ENCODE measurements at places on chromosomes 4 and X.

DNA sequence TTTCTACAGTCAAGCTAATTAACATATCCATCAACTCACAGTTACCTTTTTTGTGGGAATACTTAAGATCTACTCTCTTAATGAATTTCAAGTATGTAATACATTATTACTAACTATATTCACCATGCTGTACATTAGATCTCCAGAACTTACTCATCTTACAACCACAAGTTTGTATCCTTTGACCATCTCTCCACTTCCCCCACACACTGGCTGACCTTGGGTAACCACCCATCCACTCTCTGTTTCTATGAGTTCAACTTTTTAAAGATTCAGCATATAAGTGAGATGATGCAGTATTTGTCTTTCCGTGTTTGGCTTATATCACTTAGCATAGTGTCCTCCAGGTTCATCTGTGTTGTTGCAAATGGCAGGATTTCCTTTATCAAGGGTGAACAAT, 30.5 kb upstream of the MAGED1 start:
- DNase-seq, result no peak

DNA sequence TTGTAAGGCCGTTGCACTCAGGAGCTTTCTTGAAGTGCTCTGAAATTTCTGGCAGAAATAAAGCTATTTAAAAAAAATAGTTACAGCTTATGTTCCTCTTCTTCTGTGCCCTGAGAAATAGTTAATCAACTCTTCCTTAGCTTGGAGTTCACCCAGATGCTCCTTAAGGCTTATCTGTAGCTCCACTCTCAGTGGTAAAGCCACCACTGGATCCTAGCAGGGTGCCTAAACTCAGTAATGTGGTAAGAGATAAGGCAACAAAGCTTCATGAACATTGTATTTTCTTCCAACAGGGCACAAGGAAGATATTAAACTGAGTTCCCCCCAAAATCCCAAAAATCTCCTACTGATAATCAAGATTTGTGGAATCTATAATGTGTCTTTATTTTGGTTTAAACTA, 299.5 kb downstream of the MAPK10 start:
- DNase-seq, result no peak

DNA sequence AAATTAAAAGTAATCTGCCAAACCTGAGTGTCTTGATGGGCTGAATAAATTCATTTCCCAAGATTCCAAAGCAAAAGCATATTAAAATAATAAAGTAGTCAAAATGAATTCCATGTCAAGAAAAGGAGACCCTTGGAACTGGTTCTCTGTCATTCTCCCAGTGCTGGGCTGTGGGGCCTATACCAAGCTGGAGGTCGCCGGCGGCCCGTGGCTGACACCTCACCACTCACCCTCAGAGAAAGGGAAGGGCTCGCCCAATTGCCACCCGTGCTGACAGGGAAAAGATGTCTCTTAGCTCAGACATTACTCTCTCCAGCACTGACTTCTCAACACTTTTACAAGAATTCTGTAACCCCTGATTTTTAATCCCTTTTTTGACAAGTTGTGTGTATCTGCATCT, 51.7 kb downstream of the GATB start:
- DNase-seq, result no peak

- no peak for DNase-seq
Measured at GRCh38 chr4:10703766-10704429, 19.3 kb upstream of the CLNK start.

GRCh38 chr4:113181289-113182007, 132.0 kb downstream of the ANK2 start:
- DNase-seq, result no peak

GRCh38 chr4:180164799-180165198, 2078.4 kb upstream of the TENM3 start:
- no peak for DNase-seq

DNA sequence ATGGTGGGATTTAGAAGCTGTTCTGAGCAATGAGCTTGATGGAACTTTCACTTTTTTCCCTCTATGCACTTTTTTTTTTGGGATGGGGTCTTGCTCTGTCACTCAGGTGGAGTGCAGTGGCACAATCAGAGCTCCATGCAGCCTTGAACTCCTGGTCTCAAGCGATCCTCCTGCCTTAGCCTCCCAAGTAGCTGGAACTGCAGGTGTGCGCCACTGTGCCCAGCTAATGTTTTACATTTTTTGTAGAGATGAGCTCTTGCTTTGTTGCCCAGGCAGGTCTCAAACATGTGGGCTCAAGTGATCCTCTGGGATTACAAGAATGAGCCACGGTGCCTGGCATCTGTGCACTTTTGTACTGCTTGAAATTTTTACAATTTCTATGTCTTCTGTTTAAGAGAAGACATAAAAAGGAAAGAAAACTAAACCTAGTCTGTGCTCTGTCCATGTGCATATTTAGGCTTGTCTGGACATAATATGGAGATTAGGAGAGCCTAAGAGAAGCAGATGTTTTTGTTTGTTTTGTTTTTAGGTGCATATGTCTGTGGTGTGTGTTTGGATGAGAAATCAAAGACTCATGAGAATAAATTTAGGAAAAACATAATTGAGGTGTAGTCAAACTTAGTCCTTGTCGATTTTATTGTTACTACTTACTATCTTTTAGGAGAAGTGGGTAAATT, 16.5 kb downstream of the PDLIM5 start:
- no peak for DNase-seq

GRCh38 chr4:173025131-173025530, 143.5 kb upstream of the GALNT7 start:
- DNase-seq, result peak; percentile 61

GRCh38 chr4:30903502-30904214, 183.5 kb downstream of the PCDH7 start:
- DNase-seq, result peak; percentile 2

DNA sequence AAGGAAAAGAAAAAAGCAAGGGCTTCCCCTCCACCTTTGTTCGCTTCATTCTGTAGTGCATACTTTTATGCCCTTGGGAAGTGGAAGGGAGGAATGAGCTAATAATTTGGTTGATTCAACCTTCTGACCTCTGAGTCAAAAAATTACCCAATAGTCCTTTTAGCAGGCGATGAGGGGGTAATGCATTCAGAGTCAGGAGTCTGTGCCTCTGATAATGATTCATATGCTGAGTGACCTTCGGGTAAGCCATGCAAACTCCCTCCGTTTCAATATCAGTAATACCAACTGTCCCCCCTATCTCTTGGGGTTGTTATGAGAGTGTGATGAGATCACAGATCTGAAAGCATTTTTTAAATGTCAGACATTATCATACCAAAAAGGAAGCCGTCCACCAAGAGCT, 41.6 kb upstream of the ACSL4 start:
- DNase-seq, result peak; percentile 50

DNA sequence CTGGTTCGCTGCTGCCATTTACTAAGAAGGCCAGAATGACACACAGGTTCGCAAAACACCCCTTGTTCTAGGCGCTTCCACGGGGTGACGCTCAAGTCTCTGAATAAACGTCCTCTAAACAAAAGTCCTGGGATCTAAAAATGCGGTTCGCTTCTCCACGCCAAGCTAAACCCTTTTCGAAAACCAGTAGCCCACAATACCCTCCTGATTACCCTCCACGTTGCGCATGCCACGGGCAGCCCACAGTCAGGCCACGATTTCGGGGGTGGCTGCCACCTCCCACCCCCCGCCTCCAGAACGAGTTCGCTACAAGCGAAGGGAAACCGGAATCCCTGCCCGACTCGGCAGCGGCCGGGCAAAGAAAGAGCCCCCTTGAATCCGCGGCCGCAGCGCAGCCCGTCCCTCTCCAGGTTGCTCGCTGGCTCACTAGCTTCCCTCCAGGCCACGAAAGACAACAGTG, 423 bp downstream of the RPL39 start:
- no peak for DNase-seq

- DNase-seq, result peak; percentile 15
Measured at GRCh38 chr4:185470501-185471195, 885 bp downstream of the CCDC110 start.

DNA sequence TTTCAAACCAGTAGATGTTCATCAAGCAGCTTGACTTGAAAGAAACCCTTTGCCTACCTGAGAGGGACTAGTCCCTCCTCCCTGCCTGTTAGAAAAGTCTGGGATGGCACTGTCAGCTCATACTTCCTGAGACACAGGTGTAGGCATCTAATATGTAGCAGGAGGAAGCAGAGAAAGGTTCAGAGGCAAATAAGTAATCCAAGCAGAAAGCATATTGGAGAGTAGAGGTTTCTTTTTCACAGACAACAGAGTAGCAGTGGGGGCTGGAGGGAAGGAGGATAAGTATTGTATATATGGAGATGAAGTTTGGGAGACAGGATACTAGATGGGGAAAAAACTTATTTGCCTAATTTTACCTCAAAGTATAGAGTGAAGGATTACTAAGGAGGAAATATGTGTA, 81.5 kb downstream of the FNIP2 start:
- no peak for DNase-seq

- no peak for DNase-seq
Measured at GRCh38 chrX:104913348-104913747, 307.1 kb downstream of the TEX13A start.

- no peak for DNase-seq
Measured at GRCh38 chrX:132489578-132490419, 961 bp upstream of the MBNL3 start.

DNA sequence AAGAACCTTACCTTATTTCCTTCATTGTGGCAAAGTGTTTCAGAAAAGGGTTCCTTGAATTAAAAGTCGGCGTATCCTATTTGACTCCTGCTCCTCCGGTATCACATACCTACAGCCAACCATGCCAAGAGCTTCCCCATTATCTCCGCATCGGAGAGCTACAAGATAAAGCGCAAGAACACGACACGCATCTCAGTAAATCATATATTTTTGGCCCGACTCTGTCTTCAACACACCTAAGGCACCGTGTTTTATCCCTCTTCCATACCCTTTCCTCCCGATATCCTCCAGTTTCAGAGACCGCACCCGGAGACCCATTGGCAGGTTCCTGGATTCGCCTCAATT, 497 bp upstream of the THAP9 start:
- DNase-seq, result no peak

GRCh38 chr4:32032136-32032672, 1312.0 kb downstream of the PCDH7 start:
- DNase-seq, result no peak

DNA sequence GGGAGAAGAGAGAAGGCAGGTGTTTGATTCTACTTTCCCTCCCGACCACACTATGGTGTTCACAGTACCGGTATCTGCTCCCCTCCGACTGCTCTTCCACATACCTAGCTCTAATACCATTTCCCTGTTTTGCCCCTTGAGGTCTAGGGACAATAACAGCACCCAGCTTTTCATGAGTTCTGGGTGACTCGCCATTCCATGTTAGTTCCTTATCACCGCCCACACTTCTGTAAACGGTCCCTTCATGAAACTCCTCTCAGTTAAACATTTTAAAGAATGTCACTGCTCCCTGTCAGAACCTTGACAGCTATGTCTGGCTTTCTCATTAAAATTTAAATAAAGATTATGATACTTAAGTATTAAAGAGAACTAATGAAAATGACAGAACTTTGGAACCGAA, 136.7 kb downstream of the ADAMTS3 start:
- no peak for DNase-seq

GRCh38 chrX:6930307-6930849, 217.1 kb upstream of the STS start:
- no peak for DNase-seq

DNA sequence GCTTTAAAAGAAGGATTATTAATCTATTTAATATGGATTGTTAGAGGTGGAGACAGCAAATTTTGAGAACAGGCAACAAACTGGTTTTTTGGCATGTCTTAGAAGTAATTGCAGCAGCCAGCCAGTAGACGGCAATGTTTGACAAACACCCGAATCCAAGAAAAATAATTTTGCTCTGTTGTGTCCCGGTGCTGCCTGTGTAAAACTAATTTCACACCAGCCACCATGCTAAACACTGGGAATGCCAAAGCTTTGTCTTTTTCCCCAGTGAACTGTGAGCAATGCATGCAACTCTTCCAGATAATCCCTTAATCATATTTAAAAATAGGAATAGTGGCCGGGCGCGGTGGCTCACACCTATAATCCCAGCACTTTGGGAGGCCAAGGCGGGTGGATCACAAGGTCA, 25.9 kb downstream of the SMIM31 start:
- DNase-seq, result peak; percentile 4

DNA sequence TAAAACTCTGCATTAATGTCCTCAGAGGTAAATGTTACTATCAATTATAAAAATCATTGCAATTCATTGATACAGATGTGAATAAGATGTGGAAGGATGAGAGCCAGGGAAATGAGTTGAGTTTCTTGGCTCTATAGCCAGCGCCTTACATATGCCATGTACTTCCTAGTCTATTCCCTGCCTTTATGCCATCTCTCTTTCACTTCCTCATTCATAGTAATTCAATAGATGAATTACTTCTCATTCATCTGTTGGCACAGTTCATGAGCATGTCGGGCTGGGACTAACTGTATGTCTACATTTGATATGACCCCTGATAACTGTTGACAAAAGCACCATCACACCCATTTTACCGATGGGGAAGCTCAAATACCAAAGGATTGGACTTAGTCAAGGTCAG, 55.7 kb downstream of the LNX1 start:
- DNase-seq, result no peak

GRCh38 chr4:52015366-52015765, 4.8 kb downstream of the LRRC66 start:
- DNase-seq, result no peak

GRCh38 chrX:53716328-53717088, 30.0 kb upstream of the HUWE1 start:
- no peak for DNase-seq

DNA sequence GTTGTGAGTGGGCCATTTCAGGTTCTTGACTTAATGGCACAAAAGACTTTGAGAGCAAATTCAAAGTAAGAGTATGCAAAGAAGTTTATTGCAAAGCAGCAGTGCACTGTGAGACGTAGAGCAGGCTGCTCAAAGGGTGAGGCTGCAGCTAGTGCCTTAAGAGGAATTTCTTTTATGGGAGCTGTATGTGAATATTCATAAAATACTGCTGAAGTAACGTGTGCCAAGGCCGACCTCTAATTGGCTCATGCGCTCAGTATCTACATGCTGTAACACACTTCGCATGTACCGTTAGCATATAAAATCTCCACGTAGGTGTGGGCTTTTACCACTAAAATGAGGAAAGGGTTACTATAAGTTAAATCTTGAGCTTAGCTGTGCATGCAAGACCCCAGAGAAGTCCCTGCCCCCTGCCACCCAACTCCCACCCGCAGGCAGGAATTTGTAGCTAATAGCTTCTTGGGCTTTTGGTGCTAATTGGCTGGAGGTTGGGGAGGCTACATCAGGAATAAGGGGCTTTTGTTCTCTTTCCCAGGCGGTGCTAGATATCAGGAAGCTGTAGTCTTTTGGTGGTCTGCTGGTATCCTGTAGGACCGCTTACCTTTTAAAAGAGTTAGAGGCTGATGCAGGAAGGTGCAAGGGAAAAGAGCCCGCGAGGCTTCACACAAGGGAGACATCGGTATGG, 47.6 kb downstream of the FSTL5 start:
- no peak for DNase-seq

- DNase-seq, result no peak
Measured at GRCh38 chr4:138224614-138225013, 17.5 kb downstream of the SLC7A11 start.

GRCh38 chrX:124338733-124339514, 6.5 kb downstream of the TEX13D start:
- no peak for DNase-seq

- no peak for DNase-seq
Measured at GRCh38 chrX:47302396-47302795, 68.0 kb upstream of the ZNF157 start.

Data from hepatic stellate cell (primary cell).